ENCODE measurements at places on chromosomes 12 and 14.

GRCh38 chr14:51744372-51745130 lies 92.8 kb downstream of the FRMD6 start:
- DNase-seq, result no peak

GRCh38 chr12:58393152-58393551 lies 451.8 kb downstream of the ATP23 start:
- no peak for DNase-seq

DNA sequence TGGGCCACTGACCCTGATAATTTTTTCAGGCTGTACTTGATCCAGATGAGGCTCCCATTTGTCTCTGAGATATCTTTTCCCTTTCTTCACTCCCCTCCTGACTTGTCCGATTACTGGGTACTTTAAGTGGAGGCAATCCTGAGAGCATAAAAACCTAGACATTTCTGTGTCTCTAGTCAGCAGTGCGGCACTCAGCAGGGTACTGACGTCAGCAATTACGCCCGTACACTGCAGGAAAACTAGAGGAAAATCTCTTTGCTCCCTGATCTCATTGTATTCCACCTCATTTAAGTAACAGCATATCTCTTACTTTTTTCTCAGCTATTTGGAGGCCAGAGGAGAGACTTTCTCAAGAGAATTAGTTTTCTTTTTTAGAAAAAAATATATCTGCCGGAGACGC lies 315.5 kb upstream of the OR4E1 start:
- no peak for DNase-seq

- no peak for DNase-seq
Observed at GRCh38 chr14:81276073-81277069, 55.6 kb upstream of the GTF2A1 start.

- no peak for DNase-seq
Observed at GRCh38 chr12:132622437-132623071, 4.0 kb downstream of the P2RX2 start.

DNA sequence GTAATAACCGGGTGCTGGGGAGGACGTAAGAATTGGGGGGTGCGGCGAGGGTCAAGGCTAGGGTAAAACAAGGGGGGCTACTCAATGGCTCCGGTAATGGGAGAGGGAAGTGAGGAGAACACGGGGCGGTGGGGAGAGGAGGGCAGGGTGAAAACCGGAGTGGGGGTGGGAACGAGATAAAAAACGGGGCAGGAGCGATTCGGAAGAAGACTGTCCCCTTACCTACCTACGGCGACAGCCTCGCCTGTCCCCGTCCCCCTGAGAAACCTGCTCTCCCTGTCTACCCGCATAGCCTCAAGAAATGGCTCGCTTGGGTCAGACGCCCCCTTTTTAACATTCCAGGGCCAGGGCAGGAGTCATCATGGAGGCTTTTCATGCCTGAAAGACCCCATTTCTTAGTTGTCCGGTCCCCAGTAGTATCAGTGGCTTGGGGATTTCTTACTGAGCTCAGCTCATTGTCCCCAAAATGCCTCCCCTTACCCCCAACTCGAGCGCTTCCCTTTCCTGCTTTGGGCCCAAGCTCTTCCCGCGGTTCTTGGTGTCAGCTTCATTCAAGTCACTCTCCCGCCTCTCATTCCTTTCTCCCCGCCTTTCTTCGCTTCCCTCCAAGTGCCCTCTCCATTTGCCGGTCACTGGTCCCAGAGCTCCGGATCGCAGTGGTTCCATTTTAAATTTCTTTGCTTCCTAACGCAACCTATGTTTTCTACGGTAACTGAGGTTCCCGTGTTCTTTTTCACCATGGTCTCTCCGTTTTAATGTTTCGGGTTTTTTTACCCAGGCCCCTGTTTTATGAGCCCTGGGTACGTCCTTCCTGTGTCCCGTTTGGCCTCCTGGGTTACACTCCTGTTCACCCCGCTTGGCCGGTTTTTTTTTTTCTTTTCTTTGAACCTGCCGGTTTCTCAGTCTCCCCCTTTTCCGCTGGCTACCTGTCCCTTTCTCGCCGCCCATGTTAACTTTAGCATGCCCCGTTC lies 1.2 kb upstream of the WSB2 start:
- DNase-seq, result peak; percentile 63

All from 8988T (cell line).